ENCODE measurements at places on chromosomes 4 and X. TPM values are rescaled to one million over a fixed set of nuclear protein-coding genes. Genes with fewer than 3 reads are reported as not detected.

Gene F8A2
- total RNA-seq: not detected

Gene HTN1
- 6.1 TPM for total RNA-seq

Gene SMIM10
- 1.5 TPM for total RNA-seq

Gene PPBP
- total RNA-seq: not detected

Gene MCF2
- total RNA-seq: not detected

Gene SATL1
- total RNA-seq: not detected

Gene CFAP97
- total RNA-seq: 25.9 TPM

Gene GABRE
- total RNA-seq: 1.7 TPM

Gene RTL5
- total RNA-seq: 0.44 TPM

Gene POU4F2
- total RNA-seq: not detected

Gene CXCL13
- total RNA-seq: not detected

Gene MAGEB10
- not detected for total RNA-seq

Gene ZNF630
- 1.5 TPM for total RNA-seq

Gene DCHS2
- total RNA-seq: not detected

Gene NELFA
- total RNA-seq: 18.4 TPM

Gene MSANTD1
- 0.10 TPM for total RNA-seq

Gene CSN1S1
- total RNA-seq: not detected

Gene MTMR8
- 0.05 TPM for total RNA-seq

Gene FANCB
- 4.1 TPM for total RNA-seq

Gene C4orf54
- total RNA-seq: under 0.01 TPM

Gene NPNT
- 0.59 TPM for total RNA-seq

Gene EREG
- under 0.01 TPM for total RNA-seq

Data from mammary microvascular endothelial cell (primary cell).